Astrocyte (in vitro differentiated cells and primary cell): ENCODE measurements at places on chromosomes 16 and 17.

GRCh38 chr17:80421381-80422090 is 6.6 kb downstream of the ENDOV start:
- no peak for DNase-seq

DNA sequence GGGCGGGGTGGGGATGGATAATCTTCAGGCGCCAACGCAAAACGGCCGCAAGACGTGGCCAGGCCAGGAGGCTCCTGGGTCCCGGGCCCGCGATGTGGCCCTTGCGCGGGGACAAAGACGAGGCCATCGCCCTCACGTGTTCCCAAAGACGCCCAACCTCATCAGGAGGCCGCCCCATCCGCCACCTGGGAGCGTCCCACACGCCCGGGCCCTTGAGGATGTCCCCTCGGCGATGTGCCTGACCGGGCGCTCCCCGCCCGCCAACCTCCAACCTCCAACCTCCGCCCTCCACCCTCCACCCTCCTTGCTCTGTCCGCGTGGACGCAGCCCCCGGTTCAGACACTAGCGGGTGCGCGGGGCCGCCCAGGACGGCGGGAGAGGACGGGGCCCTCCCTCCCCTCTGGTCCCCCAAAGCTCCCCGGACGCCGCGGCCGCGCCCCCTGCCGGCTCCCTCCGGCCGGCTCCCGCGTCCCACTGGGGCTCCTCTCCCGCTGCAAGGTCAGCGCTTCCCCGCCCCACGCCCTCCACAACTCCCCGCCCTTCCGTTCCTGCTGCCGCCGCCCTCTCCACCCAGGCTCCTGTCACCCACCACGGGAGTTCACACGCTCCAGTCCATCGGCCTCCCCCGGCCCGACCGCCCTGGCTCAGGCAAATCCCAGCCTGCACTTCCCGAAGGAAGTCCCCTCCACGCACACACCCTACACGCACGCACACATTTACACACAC is 250.8 kb upstream of the RPL38 start:
- DNase-seq = no peak

DNA sequence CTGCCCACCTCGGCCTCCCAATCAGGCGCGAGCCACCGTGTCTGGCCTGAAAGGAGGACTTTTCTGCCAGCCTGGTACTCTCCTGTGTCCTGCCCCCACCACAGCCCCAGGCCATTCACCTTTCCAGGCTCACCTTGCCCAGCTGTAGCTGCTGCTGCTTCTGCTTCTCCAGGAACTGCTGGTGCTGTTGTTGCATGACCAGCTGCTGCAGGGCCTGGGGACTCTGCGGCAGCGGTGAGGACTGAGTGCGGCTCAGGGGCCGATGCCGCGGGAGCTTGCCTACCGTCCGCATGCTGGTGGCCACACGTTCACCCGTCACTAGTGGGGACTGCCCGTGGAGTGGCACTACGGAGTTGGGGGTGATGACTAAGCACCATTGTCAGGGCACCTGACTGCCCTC is 17.7 kb downstream of the G6PC3 start:
- no peak for DNase-seq

DNA sequence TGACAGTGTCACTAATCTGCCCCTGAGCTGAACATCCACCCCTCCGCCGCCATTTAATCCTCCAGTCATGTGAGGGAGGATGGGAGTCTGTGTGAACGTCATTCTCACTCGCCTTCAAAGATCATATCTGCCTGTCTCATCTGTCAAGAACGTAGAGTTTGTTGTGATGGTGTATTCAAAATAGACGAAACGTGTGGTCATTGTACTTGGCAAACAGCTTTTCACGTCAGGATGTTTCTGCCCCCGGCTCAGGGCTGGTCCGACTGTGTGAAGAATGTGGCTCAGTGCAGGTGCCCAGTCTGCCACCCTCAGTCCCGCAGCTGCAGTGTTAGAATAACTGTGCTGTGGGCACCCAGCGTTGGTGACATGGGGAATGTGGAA is 148.0 kb downstream of the KCNJ12 start:
- DNase-seq = no peak
